ENCODE measurements at places on chromosomes 4 and X.

DNA sequence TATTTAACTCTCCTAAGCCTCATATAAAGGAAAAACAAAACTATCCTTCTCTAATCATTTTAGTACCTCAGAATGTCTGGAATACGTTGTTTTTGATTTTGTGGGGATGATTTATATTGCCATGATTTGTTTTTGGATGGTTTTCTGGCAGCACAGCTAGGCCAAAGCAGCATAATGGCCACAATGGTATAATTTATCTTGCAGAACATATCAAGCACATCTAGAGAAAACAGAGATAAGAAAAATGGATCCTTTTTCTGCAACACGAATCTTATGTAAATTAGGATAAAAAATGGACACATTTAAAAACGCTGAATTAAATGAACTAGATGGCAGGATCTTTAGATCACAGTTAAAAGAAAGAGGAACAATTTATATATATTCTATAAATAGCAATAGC lies 269.9 kb upstream of the FAT4 start:
- no peak for DNase-seq

GRCh38 chr4:137452799-137453198 lies 79.5 kb downstream of the PCDH18 start:
- no peak for DNase-seq

GRCh38 chrX:114903618-114904017 lies 113.8 kb downstream of the IL13RA2 start:
- DNase-seq: no peak

- no peak for DNase-seq
These were observed 50.0 kb upstream of the AFAP1 start for GRCh38 chr4:7989654-7990053.

GRCh38 chrX:19904778-19905367 lies 17.5 kb upstream of the SH3KBP1 start:
- DNase-seq: peak; percentile 16

DNA sequence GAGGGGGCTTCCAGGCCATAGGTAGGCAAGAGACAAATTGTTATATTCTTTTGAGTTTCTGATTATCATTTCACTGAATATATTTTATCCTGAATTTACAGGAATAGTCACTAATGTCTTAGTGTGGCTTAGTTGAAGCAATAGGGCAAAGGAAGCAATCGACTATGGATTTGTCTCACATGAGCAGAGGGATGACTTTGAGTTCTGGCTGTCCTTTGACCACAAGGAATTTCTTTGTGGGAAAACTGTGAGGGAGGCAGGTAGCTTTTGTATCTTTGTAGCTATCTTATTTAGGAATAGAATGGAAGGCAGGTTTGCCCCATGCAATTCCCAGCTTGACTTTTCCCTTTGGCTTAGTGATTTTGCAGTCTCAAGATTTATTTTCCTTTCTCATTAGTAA lies 207.3 kb upstream of the ANXA10 start:
- no peak for DNase-seq

- no peak for DNase-seq
These were observed 74.7 kb downstream of the CEP44 start for GRCh38 chr4:174358410-174358809.

DNA sequence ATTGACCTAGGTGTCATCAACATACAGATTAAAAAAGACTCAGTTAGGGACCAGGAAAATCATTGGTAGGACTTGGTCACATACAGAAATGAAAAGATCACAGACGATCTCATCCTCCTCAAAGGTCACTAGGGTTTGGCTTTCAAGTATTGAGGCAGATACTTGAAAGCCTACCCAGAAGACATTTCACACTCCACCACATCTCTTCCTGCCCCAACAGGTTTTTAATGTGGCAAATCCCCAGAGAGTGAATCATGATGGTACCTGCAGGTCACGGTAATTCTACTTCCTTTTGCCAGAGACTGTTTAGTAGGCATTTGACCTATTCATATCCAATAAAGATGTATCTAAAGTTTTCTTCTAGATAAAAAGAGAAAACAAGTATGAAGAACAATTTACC lies 44.1 kb downstream of the INPP4B start:
- no peak for DNase-seq

GRCh38 chrX:118495958-118496762 lies 545 bp downstream of the DOCK11 start:
- no peak for DNase-seq

DNA sequence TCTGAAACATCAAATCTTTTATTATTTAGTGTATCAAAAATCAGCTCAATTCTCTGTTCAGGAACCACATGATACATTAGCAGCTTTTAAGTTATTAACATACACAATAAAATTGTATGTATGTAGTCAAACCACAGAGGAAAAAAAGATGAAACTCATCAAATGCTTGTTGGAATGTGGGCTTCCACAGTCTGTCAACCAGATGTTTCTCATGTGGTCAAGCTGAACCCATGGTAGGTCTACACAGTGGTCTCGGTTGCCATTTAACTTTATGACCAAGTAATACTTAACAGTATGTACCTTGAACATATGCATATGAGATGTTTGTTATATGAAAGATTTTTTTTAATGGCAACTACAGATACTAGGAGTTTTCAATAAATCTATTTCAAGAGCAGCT lies 427.8 kb downstream of the IL15 start:
- DNase-seq: no peak

DNA sequence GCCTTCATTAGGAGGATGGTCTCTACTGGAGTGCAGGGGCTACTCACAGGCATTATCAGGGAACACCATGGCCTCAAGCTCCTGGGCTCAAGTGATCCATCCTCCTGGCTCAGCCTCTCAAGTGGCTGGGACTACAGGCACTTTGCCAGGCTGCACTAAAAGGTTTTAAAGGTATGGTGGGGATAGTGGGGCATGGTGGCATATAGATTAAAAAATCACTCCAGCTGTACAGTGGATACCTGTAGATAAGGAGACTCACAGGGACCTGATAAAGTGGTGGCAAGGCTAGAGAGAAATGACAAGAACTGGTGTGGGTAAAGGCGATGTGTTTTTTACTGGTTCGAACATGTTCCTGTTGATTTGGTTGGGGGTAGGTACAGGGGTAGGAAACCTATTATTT lies 5.9 kb downstream of the ZAR1 start:
- DNase-seq: no peak

- no peak for DNase-seq
These were observed 360.0 kb downstream of the CHIC1 start for GRCh38 chrX:73922856-73923455.

DNA sequence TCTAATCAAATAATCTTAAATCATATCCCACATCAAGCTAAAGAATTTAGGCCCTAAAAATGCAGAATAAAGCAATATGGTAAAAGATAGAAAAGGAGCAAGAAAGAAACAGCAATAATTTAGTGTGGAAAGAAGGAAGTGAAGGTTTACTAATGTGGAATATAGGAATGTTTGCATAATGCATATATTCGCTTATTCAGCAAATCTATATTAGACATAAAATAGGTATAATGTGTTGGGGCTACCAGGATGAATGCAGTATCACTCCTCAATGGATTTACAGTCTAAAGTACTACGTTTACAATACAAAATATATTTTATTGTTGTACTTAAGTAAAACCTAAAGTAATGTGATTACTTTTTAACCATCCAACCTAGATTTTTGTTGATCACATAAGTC lies 4.7 kb downstream of the CENPE start:
- no peak for DNase-seq

DNA sequence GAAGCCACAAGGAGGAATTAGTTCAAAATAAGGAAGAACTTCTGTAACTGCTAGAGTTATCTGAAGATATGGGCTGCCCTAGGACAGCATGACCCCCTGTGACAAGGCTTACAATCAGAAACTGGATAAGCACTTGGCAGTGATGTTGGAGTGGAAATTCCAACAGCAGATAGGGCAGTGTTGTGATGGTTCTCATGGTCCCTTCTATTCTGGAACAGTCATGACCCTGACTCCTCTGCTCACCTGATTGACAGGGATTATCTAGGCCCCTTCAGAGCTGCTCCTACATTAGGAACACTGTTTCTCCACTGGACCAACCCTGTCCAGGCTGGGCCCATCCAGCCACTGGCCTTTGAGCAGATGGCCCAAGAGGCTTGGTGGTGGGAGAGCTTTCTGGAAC lies 17.9 kb downstream of the NALF2 start:
- DNase-seq: no peak

DNA sequence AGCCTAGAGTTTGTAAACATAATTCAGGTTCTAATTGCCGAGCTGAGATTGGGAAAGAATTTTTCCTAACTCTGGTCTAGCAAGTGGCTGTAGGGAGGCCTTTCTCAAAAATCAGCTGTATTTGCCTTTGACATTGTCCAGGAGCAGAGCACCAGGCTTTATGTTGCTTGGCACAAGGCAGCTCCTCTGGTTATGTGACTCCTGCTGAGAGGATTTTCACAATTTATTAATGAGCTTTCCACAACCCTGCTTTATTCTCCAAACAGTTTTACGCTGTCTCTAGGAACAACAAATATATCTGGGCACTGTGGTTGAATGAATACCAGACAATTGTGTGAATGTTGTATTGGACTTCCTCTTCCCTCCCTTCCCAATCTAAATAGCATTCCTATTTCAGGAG lies 14.9 kb downstream of the LSM6 start:
- peak; percentile 61 for DNase-seq

GRCh38 chr4:40157436-40157835 lies 39.4 kb upstream of the RHOH start:
- no peak for DNase-seq

GRCh38 chrX:119145241-119145653 lies 17.6 kb upstream of the KIAA1210 start:
- DNase-seq: no peak

- no peak for DNase-seq
These were observed 145.1 kb downstream of the RBM47 start for GRCh38 chr4:40484346-40485090.

DNA sequence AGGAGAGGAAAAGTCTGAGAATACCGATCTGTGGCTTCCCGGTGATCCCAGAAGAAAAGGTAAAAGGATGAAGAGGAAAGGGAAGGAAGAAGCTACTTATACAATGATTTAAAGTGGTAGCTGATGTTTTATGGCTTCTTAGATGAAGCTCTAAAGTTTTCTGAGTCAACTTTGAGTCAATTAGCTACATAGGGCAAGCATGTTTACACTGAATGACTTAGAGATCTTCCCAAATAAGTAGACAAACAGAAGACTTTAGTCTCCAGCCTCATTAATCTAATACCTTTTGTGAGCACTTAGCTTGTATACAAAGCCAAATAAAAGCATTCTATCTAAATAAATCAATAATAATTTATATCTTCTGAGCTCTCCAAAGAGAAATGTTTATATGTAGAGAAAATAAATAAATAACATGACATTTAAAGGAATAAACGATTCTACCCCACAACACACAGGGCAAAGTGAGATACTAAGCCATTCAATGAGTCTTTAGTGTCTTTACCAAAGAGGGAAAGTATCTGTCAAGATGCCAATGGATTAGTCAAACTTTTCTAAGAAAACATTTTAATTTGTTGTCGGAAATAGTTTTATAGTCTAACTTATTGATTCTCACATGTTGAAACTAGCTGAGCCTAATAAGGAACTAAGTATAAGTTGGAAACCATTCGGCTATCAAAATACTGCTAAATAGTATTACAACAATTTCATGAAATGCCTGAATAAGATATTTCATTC lies 46.0 kb upstream of the TMEM184C start:
- no peak for DNase-seq

DNA sequence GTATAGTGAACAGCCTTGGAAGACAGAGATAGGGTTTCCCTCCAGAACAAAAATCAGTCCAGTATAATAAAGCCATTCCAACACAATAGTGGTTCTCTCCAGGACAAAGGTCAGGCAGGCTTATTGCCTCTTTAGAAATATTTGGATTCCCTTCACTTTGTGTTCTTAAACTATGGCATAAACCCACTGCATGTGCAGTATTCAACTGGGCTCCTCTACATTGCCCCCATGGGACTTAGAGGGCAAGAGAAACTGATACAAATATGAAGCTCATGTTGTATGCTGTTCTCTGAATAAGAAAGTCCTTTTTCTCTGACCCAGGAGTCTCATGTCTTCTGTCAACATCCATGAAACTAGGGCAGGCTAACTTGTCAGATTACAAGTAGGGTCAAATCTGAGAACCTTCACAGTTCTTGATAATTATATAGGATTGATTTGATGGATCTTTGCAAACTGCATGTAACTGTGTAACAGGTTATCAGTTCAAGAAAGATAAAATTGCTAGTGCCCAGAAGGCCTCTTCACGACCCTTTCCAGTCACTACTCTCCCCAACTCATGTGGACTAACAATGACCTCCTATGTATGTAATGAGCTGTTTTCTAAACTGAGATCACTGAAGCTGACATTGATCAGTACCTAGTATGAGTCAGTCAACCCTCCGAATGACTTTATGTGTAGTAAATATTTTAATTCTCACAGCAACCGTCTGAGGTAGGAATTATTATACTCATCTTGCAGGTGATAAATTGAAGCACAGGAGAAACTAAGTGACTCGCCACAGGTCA lies 31.9 kb upstream of the FAM9C start:
- DNase-seq: no peak

DNA sequence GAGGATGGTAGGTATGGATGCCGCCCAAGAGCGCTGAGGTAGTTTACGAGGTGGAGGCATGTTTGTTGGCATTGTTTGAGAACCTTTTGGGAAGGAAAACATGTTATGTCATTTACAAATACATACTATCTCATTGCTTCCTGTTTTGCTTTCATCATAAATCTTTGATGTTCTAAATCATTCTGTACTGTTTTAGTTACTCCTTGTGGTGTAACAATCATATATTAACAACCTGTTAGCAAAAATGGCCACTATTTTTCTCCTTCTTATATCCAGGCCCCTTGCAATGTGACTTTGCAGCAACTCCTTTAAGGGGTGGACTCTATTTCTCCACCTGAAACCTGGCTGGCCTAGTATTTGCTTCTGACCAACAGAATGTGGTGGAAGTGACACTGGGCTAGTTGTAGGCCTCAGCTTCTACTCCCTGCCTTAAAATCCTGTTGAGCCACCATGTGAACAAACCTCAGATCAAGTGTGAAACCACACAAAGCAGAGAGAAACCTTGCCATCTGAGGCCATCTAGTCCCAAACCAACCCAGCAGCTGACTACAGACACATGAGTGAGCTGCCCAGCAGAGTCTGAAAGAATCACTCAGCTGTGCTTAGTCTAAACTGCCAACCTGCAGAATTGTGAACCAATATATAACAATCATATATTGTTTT lies 15.8 kb upstream of the CXorf38 start:
- no peak for DNase-seq

GRCh38 chr4:142960126-142960525 lies 114.0 kb upstream of the INPP4B start:
- DNase-seq: no peak

- no peak for DNase-seq
These were observed 30.6 kb downstream of the ABHD18 start for GRCh38 chr4:127995776-127996175.

- peak; percentile 45 for DNase-seq
These were observed 92.2 kb downstream of the NHSL2 start for GRCh38 chrX:72002875-72003274.

GRCh38 chr4:127656047-127656680 lies 23.4 kb downstream of the INTU start:
- no peak for DNase-seq

GRCh38 chr4:67587156-67587555 lies 28.6 kb downstream of the STAP1 start:
- no peak for DNase-seq
